Activated CD8-positive, alpha-beta T cell treated with anti-CD3 and anti-CD28 coated beads for 36 hours (primary cell): ENCODE measurements at places on chromosomes 3 and 15. TPM values are rescaled to one million over a fixed set of nuclear protein-coding genes. Genes with fewer than 3 reads are reported as not detected.

CHST14 gene
- total RNA-seq, result 4.3 TPM

ATP8B4 gene
- total RNA-seq, result 4.6 TPM

IRAK2 gene
- total RNA-seq, result 3.0 TPM

UPK1B gene
- not detected for total RNA-seq

EIF3J gene
- 112 TPM for total RNA-seq

GORASP1 gene
- total RNA-seq, result 16.2 TPM

ARPP21 gene
- not detected for total RNA-seq

NUP210 gene
- 143 TPM for total RNA-seq

ACP3 gene
- not detected for total RNA-seq

BOC gene
- 0.20 TPM for total RNA-seq

CCNDBP1 gene
- 49.2 TPM for total RNA-seq

SERINC4 gene
- 0.09 TPM for total RNA-seq

PRTG gene
- not detected for total RNA-seq

ERICH6 gene
- not detected for total RNA-seq

USP50 gene
- not detected for total RNA-seq

SPINK8 gene
- total RNA-seq, result not detected

LNP1 gene
- total RNA-seq, result 2.5 TPM

CKMT1B gene
- total RNA-seq, result 0.41 TPM

SLTM gene
- 79.8 TPM for total RNA-seq

SAMMSON gene
- total RNA-seq, result not detected

TLR9 gene
- total RNA-seq, result 2.0 TPM

CD200 gene
- 15.7 TPM for total RNA-seq

RASGRF1 gene
- not detected for total RNA-seq
